SK-N-DZ (cell line): ENCODE measurements at places on chromosomes 16 and 17.

DNA sequence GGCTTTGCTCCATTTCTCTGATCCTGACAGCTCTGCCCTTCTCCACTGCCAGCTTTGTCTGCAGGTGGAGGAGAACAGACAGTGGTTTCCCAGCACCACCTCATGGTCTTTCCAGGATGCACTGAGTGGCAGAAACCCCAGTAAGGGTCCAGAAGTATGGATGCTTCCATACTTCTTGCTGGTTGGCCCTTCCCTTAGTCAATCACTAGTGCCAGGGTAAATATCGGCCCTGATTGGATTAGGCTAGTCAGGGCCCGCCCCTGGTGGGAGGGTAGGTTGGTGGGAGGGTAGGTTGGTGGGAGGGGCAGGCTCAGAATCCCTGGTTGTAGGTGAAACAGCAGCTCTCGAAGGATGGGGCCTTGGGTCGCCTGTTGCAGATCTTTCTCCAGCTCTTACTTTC, 10.2 kb downstream of the RNF213 start:
- DNase-seq = peak; percentile 81

- no peak for DNase-seq
Measured at GRCh38 chr16:74625500-74626350, 18.8 kb upstream of the GLG1 start.

- DNase-seq = peak; percentile 43
Measured at GRCh38 chr17:142102-142661, 4.8 kb downstream of the SCGB1C2 start.

GRCh38 chr17:80765241-80765961, 220.8 kb downstream of the RPTOR start:
- no peak for DNase-seq

DNA sequence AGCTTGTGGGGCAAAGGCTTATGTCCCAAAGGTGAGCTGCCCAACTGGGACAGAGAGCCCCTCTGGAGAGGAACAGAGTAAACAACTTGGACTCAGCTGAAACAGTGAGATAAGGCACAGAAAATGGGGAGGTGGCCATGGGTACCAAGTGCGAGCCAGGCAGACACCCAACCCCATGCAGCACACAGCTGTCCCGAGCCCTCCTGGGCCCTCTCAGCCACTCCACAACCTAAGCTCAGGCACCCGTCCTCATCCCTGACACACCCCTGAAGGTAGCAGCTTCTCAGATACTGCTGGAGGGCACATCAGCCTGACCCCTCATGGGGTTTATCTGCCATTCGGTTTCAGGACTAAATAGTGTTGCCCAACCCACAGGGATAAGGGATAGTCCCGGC, 4.8 kb upstream of the GFOD2 start:
- DNase-seq = no peak

DNA sequence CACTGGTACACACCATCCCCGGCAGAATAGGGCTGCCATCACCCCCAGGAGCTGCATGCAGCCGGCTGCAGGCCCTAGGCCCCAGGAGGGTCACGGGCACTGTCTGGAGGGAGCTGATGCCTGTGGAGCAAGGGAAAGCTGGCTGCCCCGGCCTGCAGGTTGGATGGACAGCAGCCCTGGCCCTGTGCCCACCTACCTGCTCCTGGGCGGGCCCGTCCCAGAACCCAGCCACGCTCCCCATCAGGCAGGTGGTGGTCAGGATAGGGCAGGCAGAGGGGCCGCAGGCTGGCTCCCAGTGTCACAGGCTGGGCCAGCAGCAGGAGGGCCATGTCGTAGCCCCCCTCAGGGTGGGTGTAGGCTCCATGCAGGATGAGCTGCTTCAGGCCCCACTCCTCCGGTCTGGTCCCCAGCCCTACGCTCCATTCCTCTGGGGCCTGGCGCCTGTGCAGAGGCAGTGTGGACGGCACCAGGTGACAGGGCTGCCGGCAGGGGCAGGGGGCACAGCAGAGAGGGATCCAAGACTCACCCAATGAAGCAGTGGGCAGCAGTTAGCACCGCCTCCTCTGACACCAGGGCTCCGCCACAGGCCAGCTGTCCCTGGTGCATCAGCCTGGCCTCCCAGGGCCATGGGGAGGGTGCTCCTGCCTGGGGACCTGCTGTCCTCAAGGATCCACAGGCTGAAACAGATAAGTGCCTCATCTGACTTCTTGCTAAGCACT, 4.0 kb downstream of the PRSS53 start:
- no peak for DNase-seq

GRCh38 chr16:83774066-83774465, 33.7 kb upstream of the HSBP1 start:
- DNase-seq = no peak
